Stimulated activated CD8-positive, alpha-beta memory T cell treated with anti-CD3 and anti-CD28 coated beads, Interleukin-7, amount 100 ng/mL, for 1 hour (primary cell): ENCODE measurements at places on chromosomes 2 and 18.

DNA sequence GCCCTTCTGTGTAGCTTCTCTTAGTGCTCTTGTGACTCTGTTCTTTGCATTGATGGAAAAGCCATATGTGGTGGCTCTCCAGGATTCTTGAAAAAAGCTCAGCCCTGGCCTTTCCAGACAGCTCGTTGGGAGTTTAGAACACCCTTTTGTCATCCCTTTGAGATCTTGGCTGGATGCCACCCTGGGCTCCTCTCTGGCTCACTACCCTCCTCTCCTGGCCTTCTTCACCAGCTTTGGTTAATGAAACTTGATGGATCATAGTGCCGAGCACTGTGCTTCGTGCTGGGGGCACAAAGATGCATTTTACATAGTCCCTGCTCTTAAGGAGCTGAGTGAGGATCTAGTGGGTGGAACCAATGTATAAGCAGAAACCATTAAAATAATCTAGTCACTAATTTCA lies 15.6 kb upstream of the FHOD3 start:
- no peak for DNase-seq

GRCh38 chr2:64661741-64662169 lies 8.0 kb upstream of the SERTAD2 start:
- DNase-seq: no peak

GRCh38 chr18:30491815-30492551 lies 550.6 kb downstream of the DSC3 start:
- no peak for DNase-seq

- no peak for DNase-seq
These were observed 186.1 kb downstream of the KLHL29 start for GRCh38 chr2:23571085-23571484.

GRCh38 chr18:74506448-74507084 lies 10.4 kb downstream of the CNDP2 start:
- DNase-seq: no peak

GRCh38 chr2:101805152-101806088 lies 107.9 kb downstream of the MAP4K4 start:
- no peak for DNase-seq

DNA sequence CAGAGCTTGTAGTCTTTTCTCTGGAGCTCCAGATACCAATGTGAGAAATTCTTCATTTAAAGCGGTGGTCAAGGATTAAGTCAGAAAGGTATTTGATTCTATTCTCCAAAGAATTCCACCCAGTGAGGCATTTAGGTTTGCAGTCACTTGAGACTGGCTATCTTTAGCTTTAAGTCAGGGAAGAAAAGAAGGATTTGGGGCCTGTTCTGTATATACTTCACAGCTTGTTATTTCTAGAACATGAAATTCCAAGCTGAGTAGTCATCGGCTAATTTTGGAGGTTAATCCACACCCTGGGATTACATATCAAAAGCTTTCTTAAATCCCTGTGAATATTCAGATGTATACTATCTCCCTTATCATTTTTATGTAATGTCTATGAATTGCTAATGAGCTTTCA lies 39.4 kb downstream of the MYOM1 start:
- DNase-seq: no peak

DNA sequence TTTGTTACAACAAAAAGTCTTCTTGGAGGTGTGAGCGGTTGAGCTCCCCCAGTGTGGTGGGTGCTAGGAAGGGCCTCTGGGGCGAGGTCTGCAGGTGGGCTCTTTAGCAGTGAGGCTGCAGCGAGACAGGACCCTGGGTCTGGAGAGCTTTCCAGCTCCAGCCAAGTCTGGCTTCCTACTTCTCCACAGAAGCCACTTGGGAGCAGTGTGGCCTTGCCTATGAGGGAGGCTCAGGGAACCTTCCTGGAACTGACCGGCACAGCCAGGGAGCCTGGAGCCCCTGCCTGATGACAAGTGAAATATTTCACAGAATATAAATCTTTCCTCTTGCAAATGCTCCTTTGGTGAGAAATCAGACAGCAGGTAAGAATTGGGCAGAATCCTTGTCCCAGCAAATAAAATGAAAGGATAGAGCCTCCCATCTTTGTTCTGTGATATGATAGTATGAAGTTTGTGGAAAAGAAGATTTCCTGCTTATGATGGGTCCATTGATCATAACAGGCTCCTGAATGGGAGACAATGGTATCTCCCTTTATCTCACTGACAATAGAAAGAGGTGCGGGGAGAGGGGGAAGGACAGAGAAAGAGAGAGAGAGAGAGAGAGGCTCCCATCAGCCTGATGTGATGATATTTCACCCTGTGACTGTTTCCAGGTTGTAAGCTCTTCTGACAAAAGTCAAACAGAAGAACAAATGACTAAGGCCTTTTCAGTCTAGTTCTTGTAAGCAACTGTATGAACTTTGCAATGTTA lies 289.8 kb upstream of the SPRED2 start:
- DNase-seq: no peak

GRCh38 chr2:229921101-229921891 lies 513 bp downstream of the TRIP12 start:
- peak; percentile 53 for DNase-seq

DNA sequence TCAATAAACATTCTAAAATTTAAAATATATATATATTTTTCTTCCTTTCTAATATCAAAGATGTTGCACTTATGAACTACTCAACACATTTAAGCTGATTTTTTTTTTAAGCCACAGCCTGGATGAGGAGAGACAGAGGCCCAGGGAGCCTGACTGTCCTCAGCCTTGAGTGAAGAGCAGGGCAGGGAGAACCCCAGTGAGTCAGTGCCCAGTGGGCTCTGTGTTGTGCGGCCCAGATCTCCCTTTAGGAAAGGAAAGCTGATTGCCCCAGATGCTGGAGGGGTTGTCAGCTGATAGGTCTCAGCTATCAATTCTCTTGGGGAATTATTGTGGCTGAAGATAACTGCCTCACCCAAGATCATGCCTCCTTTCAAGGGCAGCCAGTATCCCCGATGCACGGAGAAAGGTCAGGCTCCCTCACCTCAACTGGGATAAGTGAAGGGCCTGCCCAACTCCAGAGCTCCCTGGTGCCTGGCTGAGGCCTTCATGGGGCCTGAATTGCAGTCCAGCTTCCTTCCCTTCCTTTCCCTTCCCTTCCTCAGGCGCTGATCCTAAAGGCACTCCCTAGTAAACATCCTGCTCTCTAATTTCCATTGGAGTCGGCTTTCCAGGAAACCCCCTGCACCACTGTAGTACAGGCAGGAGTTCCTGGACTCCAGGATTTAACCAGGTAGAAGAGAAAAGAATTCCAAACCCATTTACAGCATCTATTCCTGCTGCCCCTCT lies 106.9 kb upstream of the ATL2 start:
- no peak for DNase-seq

DNA sequence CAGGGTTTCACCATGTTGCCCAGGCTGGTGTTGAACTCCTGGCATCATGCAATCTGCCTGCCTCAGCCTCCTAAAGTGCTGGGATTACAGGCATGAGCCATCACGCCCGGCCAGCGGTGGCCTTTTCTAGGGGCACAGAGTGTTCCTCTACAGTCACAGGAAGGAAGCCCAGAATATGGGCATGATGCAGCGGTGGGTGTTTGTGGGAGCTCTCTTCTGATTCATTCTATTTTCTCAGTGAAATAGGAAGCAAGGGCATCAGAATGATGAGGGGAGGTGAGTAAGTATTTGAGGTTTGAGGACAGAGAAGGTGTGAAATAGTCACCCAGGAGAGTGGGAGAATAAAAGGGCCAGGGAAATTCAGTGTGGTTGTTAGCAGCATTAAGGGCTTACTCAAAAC lies 70.3 kb upstream of the PSME4 start:
- DNase-seq: no peak

DNA sequence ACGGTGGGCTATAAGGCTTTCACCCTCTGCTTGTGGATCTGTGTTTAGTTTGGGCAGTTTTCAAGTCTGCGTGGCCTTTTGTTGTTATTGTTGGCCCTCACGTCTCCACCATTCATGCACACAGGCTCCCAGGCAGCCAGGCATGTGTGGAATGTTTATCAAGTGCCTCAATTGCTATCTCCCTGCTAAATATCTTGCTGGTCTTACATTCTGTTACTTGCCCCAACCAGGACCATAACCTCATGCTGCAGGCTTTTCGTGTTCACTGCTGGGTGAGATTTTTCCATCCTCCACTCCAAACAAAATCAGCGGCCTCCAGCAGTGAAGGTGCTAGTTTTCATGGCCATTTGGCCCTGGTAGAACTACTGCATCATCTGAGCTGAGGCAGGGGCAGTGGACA lies 63.0 kb upstream of the DSC1 start:
- no peak for DNase-seq

DNA sequence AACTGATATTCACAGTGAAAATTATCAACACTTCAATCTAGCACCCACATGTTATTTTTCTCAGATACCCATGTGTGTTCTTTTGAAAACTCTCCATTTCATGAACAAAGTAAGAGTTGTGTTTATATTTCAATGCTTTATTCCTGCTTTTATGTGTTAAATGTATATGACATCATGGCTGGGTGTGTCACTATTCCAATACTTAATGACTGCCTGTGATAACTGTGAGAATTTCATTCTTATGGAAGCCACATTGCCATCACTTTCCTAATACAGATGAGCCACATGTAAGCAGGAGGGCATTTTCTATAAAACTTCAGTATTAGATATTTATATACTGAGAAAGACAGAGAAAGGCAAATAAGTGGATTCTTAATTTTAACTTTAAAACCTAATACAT lies 100.4 kb upstream of the FIGN start:
- no peak for DNase-seq

DNA sequence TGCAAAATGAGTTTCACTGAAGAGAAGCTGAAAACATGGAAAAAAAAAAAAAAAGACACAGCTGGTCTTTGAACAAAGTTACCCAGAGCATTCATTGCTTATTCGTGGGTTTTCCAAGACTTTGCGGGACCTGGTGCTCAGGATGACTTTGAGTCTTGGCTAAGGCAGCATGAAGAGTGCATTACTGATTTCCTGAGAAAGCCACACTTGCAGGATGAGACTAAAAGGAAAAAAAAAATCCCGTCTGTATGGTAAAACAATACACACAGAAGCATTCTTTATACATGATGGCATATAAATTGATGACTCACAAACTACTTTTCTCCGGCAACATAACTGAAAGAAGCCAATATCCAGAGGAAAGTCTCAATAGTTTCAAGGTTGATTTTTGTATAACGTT lies 195.4 kb downstream of the SPP2 start:
- DNase-seq: no peak

DNA sequence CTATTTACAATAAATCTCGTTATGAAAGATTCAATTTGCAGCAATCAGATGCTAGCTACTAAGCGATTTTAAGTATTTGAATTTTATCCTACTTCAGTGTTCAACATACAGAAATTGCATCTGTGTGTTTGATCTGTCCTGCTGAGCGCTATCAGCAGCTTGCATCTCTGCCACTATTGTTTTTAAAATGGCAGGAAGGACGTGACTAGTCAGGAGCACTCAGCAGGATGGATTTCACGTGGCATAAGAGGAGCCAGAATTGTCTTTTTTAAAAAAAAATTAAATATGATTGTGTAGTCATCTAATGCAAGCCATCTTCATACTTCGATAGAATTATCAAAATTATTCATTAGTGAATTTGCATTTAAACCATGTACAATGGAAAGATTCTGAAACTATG lies 2.8 kb upstream of the KLHL14 start:
- no peak for DNase-seq

GRCh38 chr18:6414723-6415417 lies at the start of gene L3MBTL4:
L3MBTL4 (minus strand) TSS chr18:6414911; CDS start chr18:6311625, 103,286 bp downstream.
- no peak for DNase-seq

- DNase-seq: no peak
These were observed 286.6 kb downstream of the MYT1L start for GRCh38 chr2:2044269-2045057.

DNA sequence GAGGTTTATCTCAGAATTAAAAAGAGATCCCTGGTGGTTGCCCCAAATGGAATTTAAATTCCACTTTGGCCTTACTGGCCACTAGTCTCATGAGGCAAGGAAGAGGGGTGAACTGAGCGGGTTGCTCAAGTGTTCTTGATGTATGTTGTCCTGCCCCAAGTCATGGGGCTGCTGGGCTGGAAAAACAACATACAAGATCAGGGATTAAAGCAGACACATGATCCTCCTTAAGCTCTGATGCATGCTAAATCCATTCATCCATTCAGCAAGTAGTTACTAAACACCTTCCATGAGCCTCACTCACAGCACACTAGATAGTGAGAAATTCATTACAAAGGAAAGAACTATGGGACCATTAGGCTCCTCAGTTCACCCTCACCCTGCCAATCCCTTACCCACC lies 196.3 kb downstream of the MREG start:
- DNase-seq: no peak

GRCh38 chr2:74142340-74142739 lies 5.4 kb downstream of the BOLA3 start:
- DNase-seq: no peak

DNA sequence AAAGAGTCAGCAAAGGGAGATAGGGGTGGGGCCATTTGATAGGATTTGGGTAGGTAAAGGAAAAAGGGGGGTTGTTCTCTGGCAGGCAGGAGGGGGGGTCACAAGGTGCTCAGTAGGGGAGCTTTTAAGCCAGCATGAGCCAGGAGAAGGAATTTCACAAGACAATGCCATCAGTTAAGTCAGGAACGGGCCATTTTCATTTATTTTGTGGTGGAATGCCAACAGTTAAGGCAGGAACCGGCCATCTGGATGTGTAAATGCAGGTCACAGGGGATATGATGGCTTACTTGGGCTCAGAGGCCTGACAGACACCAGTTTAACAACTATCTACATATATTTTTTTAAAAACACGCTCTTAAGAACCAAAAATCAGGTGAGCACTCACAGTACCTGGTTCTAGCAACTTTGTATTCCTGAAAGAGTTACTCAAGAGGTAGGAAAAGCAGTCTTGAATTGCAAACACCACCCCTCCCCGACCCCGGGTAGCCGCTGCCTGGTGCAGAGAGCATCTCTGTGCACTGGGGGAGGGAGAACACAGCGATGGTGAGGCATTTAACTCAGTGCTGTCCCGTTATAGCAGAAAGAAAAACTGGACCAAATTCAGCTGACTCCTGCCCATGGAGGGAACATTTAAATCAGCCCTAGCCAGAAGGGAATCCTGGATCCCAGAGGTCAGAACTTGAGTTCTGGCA lies 414.5 kb upstream of the KLHL29 start:
- no peak for DNase-seq

DNA sequence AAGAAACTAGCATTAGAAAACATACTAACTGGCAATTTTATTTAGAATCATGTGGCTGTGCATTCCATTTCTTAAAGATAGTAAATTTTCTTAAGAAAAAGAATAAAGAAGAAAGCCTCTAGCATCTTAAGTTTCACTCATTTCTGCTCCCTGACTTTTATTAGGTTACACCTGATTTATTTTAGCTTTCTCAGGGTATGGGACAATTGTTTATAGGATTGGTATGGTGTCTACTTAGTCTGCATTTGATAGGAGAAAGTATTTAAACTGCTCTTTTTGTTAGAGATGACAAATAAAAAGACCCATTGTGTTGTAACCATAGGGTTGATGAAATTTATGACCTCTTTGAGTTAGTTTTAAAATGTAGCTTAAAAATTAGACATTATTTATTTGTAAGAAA lies 115.2 kb downstream of the PTPRM start:
- no peak for DNase-seq

GRCh38 chr2:138846216-138846821 lies 66.1 kb upstream of the NXPH2 start:
- DNase-seq: no peak

- DNase-seq: no peak
These were observed 6.3 kb upstream of the NRP2 start for GRCh38 chr2:205675861-205676516.

- no peak for DNase-seq
These were observed 4.6 kb downstream of the TTR start for GRCh38 chr18:31596081-31596872.
